ENCODE measurements at places on chromosomes 5 and 9.

- no peak for DNase-seq
Observed at GRCh38 chr5:179862296-179862695, 3.7 kb upstream of the MRNIP start.

- DNase-seq = no peak
Observed at GRCh38 chr5:30376848-30377247, 816.6 kb upstream of the CDH6 start.

- DNase-seq = no peak
Observed at GRCh38 chr9:17623965-17624364, 45.1 kb downstream of the SH3GL2 start.

DNA sequence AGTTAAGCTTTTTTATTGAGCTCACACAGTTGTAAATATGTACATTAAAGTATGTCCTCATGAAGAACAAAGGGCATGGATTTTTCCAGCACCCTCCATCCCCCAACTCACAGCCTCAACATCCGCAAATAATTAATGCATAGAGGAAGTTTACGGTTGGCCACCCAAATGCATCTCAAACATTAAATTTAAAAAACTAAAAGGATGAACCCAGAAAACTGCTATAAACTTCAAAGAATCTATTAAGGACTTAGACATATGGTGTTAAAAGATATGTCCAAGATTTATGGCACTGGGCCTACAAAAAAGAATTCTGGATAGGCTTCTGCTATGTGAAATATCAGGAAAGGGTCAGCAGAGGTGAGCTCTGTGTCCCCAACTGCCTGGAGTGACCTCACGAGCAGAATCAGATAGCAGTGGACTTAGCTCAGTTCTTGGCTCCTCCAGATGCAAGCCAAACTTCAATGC is 54.0 kb upstream of the TNC start:
- no peak for DNase-seq

DNA sequence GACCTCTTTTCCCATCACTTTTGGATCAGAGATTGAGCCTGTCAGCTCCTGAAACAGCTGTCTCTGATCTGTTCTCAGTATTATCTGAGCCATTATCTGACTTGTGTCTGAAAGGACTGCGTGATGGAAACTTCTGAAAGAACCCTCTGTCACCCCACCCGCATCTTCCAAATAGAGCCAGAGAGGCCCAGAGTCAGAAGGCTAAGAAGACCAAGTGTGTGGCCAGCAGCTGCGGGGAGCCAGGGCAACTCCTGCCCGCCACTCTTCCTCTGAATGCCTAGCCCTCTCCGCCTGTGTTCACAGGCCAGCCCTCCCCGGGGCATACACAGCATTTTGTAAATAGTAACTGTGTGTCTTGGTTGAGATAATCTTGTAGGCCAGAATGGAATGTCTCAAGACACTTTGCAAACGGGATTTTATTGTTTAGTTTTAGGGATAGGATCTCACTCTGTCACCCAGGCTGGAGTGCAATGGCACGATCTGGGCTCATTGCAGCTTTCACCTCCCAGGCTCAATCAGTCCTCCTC is 92.7 kb downstream of the AOPEP start:
- DNase-seq = no peak

GRCh38 chr5:169914766-169915165 is 65.5 kb downstream of the INSYN2B start:
- DNase-seq = no peak
